ELR (cell line): ENCODE measurements at places on chromosomes 4 and X.
A peak's percentile ranks its signal among the peaks of the same experiment; 100 is the strongest.

- DNase-seq = no peak
Observed at GRCh38 chr4:186265683-186266652, at the start of gene F11. Gene F11 (plus strand): TSS chr4:186266189. CDS start chr4:186267137, 948 bp downstream.

DNA sequence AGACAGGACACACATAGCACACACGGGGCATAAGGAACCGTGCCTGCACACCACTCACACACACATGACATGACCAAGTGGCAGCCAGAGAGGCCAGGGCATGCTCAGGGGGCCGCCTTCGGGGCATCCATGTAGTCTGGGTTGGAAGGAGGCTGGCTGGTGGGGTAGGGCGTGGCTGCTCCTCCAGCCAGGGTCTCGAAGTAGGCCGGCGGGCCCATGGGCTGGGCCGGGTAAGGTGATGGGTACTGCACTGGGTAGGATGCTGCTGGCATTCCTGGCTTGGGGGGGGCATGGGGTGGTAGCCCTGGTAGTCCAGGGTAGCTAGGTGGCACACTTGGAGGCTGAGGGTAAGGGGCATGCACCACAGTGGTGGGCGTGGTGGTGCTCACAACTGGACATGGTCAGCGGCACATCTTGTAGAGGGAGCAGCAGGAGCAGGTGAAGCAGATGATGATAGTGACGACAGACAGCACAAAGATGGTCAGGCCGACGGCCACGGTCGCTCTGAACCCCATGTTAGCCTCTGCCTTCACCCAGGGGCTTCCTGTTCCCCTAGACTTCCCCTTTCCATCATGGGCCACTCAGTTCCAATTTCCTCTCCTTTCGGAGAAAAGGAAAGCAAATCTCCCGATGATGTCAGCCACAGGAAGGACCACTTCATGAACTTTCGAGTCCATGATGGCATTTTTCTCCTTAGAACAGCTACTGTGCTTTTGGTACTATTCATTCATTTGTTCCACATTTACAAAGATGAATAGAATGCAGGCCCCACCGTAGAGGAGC, 10.9 kb upstream of the DDX3X start:
- DNase-seq = no peak

- DNase-seq = no peak
Observed at GRCh38 chr4:83510442-83510841, 25.5 kb upstream of the GPAT3 start.

GRCh38 chr4:36332782-36333131, 51.3 kb downstream of the DTHD1 start:
- no peak for DNase-seq

GRCh38 chr4:182495645-182496385, 252.6 kb downstream of the TENM3 start:
- DNase-seq = no peak

- DNase-seq = no peak
Observed at GRCh38 chr4:153119626-153120025, 84.6 kb upstream of the TRIM2 start.

- DNase-seq = peak; percentile 2
Observed at GRCh38 chr4:152243896-152244595, 291.8 kb downstream of the FBXW7 start.

DNA sequence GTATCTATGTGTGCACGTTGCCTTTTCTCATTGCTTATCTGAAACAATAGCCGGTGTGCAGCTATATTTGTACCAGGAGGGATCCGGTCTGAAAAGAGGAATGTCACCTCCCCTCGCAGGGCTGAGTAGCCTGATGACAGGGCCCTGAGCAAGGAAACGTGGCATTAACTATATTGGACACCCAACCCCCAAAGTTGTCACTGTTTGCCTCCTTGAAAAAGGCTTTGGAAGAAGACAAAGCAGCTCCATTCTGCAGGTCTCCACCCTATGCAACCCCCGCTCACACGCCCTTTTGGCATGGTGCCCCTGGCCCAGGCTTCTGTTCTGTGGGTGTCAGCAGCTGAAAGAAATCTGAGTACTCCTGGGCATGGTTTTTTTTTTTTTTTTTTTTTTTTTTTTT, 8.2 kb downstream of the PRRG3 start:
- no peak for DNase-seq

DNA sequence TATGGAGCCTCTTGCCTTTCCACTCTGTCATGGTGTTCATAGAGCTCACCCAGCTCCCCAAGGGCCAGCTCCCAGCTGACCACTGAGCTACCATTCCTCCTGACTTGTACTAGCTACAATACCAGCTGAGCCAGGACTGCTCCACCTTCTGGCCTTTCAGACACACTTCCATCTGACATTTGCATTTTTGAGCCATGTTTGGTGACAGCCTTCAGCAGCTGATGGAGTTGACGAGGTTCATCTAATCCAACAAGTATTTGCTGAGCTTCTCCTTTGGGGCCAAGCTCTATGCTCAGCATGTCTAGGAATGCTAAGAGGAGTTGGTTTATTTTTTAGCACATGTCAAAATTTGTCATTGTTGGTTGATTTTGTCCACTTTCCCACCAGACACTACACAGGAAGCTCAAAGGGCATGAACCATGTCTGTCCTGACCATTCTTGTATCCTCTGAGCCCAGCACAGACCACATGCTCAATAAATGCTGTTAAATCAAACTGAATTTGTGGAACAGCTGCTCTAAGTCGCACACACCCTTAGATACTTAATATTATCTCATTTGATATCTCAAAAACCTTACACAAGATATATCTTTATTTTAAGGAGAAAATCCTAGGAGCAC, 142.6 kb upstream of the PPARGC1A start:
- DNase-seq = peak; percentile 28

DNA sequence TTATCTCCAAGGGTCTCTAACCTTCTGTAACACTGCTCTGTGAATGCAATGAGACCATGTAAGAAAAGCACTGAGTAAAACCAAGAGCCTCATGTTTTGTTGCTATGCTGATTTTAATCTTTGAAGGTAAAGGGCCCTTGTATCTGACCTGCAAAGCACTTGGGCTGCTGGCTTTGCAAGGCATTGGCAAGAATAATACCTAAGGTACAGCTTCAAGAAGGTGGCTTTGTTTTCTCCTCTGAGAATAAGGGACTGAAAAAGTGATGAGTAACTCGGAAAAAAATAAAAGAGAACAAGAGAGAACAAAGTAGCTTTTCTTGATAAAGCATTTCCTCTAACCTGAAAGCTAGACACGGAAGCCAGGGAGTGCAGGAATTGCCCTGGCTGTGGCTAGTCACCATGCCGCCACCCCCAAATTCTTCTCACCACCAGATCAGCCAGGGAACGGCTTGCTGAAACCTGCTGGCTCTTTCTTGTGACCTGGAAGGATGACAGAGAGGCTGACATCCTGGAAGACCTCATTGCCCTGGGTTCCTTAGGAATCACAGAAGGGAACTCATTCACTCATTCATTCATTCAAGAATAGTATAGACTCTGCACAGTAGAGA, 41.8 kb upstream of the HS3ST1 start:
- DNase-seq = no peak

DNA sequence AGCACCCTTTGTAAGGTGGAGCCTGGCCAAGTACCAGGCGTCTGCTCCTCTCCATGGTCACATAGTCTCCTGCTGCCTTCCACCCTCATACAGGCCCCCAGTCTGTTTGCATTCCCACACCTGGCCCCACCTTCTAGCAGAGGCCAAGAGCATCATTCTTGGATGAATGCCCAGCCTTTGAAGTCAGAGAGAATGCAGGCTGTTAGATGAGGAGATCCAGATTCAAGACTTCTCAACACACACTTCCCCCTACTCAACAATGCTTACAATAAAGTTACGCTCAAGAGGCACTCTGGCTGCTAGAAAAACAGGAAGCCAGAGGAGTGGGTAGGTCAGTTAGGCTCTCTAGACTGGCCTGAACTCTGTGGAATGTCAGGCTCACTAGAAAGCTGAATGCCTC, 43.3 kb downstream of the SHROOM4 start:
- DNase-seq = no peak

- DNase-seq = peak; percentile 53
Observed at GRCh38 chr4:1910643-1911042, 39.5 kb downstream of the NSD2 start.

- no peak for DNase-seq
Observed at GRCh38 chr4:90186229-90186628, 59.0 kb downstream of the CCSER1 start.

GRCh38 chr4:21952549-21952948, 4.0 kb upstream of the KCNIP4 start:
- no peak for DNase-seq

GRCh38 chr4:173522951-173523395, 7.1 kb downstream of the HAND2 start:
- no peak for DNase-seq
